ENCODE measurements at places on chromosomes 4 and X. TPM values are rescaled to one million over a fixed set of nuclear protein-coding genes. Genes with fewer than 3 reads are reported as not detected.

Gene TREX2
- total RNA-seq: 3.4 TPM

Gene PAGE1
- total RNA-seq: not detected

Gene CLDN2
- total RNA-seq: not detected

Gene TLR10
- total RNA-seq: 0.38 TPM

Gene XAGE2
- not detected for total RNA-seq

Gene KIT
- 0.61 TPM for total RNA-seq

Gene SYTL5
- 8.9 TPM for total RNA-seq

Gene TDO2
- total RNA-seq: 2.0 TPM

Gene GPRIN3
- 0.83 TPM for total RNA-seq

Gene AIMP1
- total RNA-seq: 13.6 TPM

Gene CLNK
- total RNA-seq: not detected

Data from esophagus squamous epithelium (tissue), 5 donors.